NCI-H526 treated with DMSO at 0.1 percent for 48 hours (cell line): ENCODE measurements at places on chromosomes 16 and 17.

DNA sequence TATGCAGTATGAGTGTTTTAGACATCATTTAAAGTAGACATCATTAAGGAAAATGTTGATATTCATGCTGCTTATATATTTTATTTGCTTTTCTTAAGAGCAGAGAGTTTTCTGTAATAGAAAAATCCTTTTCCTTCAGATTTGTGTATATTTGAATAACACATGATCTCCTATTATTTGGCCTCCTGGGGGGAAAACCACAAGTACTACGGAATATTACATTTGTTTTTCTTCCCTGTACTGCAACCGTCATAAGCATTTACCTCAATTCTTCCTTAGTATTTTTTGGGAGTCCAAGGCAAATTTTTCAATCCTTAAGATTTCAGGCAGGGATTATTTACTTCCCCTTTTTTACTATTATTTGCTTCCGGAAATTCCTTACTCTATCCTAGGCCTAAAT lies 6.0 kb downstream of the RSPRY1 start:
- DNase-seq = no peak

DNA sequence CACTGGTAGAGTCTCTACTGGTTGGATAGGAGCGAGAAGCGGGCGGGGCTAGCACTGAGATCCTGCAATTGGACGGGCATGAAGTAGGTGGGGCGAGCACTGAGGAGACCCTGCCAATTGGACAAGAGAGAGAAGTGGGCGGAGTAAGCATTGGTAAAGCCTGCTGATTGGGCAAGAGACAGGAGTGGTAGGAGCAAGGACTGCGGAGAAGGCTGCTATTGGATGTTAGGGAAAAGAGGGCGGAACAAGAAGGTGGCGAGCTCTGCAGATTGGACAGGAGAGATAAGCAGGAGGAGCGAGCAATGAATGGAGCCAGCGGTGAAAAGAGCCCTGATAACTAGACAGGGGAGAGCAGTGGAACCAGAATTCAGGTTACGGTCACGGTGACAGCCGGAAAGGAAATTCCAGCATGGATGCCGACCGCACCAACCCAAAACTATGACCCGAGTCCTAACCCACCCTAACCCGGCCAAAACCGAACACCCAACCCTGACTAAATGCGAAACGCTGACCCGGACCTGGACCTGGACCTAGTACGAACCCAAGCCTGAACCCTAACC lies 4.8 kb downstream of the SCGB1C2 start:
- no peak for DNase-seq

DNA sequence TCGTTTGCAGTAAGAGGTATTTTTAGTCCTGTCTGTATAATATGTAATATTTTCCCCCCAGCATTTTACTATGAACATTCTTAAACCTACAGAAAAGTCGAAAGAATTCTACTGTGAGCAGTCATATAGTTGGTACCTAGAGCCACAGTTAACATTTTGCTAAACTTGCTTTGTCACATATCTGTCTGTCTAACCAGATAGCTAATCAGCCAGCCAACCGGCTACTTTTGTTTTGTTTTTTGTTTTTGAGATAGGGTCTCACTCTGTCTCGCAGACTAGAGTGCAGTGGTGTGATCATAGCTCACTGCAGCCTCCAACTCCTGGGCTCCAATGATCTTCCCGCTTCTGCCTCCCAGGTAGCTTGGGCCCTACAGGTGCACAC lies 73.3 kb downstream of the ABCC1 start:
- no peak for DNase-seq

DNA sequence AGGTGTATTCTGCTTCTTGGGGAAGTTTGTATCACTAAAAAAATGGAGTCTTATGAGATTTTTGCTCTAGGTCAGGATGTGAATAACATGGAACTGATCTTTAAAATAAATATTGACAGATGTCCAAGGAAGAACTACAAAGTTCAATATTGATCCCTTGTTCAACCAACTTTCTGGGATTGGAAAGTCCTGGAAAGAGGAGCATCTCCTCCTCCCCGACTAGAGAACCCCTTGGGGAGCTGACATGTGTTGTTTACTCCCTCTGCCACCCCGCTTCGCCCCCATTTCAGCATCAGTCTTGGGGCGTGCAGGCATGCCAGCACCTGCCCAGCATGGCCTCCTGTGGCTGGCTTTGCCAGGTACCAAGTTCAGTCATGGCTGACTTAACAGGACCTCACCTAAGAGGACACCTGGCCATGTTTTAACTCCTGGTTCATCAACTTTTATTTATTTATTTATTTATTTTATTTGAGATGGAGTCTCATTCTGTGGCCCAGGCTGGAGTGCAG lies 33.8 kb downstream of the PMFBP1 start:
- no peak for DNase-seq

- DNase-seq = peak; percentile 42
Observed at GRCh38 chr16:81004646-81005353, 1.9 kb downstream of the CMC2 start.

DNA sequence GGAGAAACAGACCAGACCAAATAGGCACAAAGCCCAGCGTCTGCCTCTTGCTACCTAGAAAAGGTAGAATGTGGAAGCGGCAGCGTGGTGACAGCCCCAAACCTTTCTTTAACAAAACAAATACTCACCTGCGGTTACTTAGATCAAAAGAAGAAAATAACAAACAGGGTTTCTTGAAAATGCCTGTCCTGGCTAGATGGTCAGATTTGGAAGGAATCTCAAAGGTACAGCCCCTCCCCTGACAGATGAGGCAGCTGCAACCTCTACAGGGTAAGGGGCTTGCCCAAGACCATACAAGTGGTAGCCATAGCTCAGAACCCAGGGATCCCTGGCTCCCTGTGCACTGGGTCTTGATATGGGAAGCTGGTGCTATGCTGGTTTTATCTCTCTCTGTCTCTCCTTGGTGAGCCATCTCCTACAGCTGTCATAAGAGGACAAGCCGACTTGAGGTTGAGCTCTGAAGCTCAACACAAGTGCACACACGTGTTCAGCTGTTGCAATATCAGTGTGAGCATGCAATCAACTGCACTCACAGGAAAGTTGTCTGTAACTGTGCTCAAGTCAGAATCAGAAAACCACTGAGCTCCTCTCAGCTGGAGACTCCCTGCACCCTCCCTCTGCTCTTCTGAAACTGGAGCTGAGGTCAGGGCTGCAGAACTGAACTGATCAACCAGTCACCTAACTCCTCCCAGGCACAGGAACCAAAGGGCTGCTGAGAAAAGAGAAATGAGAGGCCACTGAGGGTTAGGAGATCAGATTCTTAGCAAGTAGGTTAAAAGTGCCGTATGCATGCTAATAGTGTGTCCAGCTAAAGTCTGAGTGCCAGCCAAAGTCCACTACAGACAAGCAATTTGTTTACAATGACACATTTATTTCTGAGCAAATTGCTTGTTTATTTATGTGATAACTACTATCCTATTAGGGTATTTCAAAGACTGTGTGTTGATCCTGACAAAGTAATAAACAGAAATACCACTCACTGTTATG lies 6.1 kb upstream of the RNF157 start:
- no peak for DNase-seq

- no peak for DNase-seq
Observed at GRCh38 chr17:28328325-28328724, 6.9 kb downstream of the IFT20 start.

- no peak for DNase-seq
Observed at GRCh38 chr17:47950448-47950847, 7.2 kb downstream of the PRR15L start.

GRCh38 chr17:82752371-82753200 lies 721 bp downstream of the TBCD start:
- DNase-seq = no peak

DNA sequence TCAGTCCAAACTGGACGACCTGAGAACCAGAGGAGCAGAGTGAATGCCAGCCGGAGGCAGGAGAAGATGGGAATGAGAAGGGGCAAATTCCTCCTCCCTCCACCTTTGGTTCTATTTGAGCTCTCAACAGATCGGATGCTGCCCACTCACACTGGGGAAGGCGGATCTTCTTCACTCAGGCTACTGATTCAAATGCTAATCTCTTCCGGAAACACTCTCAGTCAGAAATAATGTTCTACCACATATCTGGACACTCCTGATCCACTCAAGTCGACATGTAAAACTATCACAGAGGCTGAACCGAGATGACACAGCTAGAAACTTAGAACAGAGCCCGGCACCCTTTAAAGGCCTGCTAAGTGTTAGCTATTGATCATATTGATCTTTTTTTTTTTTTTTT lies 57.4 kb upstream of the GRIN2A start:
- no peak for DNase-seq

GRCh38 chr17:66487981-66488468 lies 185.6 kb downstream of the PRKCA start:
- DNase-seq = no peak

DNA sequence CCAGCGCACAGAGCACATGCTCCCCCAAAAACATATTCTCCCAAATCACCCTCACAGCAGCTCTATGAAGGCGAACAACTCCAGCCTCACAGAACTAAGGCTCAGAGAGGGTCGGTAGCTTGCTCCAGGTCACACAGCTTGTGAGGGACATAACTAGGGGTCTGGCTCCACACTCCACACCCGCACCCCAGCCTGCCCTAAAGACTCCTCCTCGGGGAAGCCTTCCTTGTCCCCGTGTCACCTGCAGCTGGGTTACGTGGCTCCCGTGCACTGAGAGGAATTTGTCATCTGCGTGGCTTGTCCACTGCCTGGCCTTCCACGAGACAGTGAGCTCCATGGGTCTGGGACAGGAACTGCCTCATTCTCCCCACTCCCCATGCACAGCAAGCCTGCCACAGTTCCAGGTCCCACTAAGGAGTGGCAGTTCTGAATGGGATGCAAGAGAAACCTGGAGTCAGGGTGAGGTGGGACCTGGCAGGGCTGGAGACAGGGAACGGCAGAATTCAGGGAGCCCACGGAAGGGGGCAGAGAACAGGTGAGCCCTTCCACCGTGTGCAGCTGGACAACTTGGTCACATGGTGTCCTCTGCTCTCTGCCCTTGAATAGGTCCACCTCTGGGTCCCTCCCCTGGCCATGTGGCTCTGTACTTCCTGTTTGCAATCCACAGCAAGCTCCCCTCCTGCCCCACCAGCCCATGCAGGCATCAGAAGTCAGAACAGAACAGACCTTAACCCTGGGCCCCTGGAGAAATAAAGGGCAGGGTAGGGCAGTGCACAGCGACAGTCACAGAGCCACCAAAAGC lies 27.4 kb downstream of the TNFRSF13B start:
- DNase-seq = no peak

DNA sequence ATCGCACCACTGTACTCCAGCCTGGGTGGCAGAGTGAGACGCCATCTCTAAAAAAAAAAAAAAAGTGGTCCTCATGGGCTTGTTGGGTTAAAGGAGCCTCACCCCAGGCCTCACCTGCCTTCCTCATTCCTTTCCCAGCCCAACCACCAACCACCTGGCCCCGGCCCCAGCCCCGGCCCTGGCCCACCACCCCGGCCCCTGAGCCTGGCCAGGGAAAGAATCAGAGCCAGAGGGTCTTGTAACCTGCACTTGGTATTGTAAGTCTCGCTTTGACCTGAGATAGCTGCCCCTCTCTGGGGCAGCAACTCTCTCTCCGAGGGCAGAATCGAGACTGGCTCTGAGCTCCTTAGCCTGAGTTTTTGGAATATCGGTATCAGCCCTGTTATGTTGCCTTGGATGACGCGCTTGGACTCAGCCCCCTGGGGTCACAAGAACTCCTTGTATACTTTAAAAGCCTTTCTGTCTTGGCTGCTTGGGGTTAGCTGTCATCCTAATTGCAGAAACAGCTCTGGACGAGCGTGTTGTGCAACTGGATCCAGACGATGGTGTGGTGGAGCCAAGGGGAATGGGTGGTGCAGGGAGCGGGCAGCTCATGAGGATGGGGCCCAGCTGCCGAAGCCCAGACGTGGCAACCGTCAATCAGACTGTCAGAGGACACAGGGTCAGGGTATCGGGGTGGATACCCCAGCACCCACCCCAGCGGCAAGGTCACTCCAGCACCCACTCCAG lies 14.6 kb downstream of the SMTNL2 start:
- no peak for DNase-seq

GRCh38 chr16:46618516-46618915 lies 2.7 kb downstream of the SHCBP1 start:
- no peak for DNase-seq

DNA sequence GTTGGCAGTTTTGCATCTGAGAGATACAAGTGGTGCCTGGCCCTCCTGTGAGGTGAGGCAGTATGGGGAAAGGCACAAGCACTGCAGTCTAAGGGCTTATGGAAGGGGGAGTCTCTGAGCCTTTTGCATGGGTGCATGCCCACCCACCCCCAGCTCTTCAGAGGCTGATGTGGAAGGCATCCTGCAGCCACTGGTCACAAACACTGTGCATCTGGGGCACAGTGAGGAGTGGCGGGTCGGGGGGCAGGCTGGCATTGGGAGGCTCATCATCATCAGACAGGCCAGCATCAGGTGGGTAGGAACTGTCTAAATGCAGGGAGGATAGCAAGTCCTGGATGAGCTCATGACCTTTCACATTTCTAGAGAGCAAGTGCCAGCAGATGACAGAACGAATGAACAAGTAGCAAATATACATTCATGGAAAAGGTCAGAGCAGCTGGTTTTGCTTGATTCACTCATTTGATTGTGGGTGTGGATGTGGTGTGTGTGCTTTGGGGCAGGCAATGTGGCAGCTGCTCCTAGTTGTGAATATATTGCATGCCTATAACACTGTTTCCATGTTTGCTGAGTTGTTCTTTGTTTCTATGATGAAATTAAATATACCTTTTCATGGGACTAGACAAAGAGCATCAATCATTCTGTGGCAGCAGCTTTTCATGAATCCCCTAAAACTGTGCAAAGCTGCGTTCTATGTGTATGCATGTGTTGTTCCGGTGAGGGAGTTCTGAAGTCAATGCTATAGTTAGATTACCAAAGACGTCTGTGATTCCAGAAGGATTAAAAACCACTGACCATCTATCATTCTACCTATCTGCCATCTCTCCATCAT lies 29.2 kb downstream of the TRIM25 start:
- no peak for DNase-seq

GRCh38 chr16:75864243-75864642 lies 138.0 kb upstream of the CPHXL start:
- no peak for DNase-seq

GRCh38 chr16:53053967-53054669 lies 673 bp upstream of the CHD9 start:
- no peak for DNase-seq

DNA sequence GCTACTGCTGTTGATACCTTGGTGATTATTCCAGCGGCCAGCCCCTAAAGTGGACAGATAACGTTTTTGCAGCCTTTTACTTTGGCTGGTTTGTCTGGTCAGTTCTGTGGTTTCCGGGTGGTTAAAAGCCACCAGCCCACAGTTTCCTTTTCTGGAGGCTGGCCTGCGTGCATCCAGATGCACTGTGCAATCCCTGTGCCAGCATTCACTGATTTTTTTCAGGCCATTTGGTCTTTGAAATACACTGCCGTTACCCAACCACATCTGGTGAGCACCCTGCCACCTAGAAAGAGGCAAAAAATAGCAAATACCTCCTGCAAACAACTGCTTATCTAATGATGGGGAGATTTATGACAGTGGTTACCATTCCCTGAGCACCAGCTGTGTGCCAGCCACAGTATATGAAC lies 797 bp downstream of the NUDT7 start:
- DNase-seq = no peak
